ENCODE measurements at places on chromosomes 4 and X. TPM values are rescaled to one million over a fixed set of nuclear protein-coding genes. Genes with fewer than 3 reads are reported as not detected.

Gene ZNF827
- 15.6 TPM for total RNA-seq

Gene UGT2B15
- not detected for total RNA-seq

Gene H2BW2
- total RNA-seq: not detected

Gene LRIT3
- total RNA-seq: not detected

Gene EXOC1L
- total RNA-seq: not detected

Gene AWAT2
- total RNA-seq: not detected

DNA sequence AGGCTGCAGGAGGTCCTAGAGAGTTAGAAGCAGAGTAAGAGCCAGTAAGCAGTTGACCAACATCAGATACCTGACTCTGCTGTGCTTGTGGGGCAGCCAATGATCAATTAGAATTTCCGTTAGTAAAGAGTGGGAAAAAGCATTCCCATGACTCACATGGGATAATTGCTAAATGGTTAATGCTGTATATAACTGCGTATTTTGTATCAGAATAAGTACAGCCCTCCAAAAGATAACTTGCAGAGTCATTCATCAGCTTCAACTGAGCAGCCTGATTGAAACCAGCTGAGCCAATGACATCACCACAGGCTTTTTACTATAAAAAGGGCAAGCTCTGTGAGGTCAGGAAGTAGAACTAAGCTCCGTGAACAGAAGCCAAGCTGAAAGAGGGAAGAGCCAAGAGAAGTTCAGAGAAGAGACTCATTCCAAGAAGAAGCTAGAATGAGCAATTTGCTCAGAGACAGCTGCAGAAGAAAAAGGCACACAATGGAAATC, 67.9 kb downstream of the PPP3CA start:
- DNase-seq: peak; percentile 52

GRCh38 chr4:174222266-174222872, 61.1 kb downstream of the FBXO8 start:
- peak; percentile 13 for DNase-seq

DNA sequence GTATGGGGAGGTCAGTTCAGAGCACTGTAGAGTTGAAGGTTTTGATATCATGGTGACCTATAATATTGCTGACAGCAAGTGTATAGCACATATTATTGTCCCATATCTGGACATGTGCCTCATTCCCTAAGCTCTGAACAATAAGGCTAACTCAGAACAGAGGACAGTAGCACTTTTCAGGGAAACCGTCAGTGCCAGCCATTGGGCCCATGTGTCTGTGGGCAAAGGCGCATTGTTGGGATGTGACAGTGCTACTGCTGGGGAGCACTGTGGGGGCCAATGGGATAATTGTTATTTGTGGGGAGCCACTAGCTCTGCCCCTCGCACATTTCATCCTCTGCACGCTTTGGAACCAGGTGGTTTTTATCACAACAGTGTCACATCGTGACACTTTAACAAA, 136.2 kb downstream of the ELOVL6 start:
- no peak for DNase-seq

DNA sequence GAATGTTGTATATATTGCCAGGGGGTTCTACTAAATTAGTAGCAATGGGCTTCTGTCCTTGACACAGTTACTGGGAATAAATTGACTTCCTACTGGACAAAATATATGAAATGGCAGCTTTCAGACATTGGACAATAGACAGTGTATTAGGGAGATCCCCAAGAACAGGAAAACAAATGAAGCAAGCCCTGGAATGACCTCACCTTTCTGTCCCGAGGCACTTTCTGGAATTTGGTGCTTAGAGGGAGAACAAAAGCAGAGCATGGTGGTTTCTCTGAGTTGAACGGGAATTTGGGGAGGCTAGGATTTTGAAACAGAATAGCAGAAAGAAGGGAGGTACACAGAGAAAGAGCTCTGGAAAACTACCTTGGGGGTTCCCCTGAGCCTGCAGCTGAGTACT, 187.7 kb upstream of the MAGEB2 start:
- DNase-seq: no peak

DNA sequence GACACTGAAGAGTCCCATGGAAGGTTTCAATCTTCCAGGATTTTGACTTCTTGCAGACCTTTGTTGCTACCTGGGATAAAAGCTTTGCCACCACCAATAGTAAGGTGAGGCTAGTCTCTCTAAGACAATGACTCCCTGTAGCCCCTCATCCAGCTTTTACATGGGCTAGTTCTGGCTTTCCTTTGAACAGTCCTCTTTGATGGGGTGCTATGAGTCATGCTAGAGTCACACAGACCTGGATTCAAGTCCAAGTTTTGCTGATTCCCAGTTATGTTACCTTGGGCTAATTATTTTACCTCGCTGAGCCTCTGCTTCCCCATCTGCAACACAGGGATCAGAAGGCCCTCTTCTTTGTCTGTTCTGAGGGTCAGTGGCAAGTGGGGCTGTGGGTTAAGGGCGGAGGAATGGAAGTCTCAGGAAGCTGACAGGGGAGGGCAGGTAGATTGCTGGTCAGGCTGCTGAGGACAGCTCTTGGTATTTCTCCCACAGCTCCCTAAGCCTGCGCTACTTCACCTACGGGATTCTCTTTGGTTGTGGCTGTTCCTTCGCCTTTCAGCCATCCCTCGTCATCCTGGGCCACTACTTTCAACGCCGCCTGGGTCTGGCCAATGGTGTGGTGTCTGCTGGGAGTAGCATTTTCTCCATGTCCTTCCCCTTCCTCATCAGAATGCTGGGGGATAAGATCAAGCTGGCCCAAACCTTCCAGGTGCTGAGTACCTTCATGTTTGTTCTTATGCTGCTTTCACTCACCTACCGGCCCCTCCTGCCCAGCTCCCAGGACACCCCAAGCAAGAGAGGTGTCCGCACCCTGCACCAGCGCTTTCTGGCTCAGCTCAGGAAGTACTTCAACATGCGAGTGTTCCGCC, 90.3 kb downstream of the RLIM start:
- no peak for DNase-seq

GRCh38 chrX:110442635-110443034, 84.0 kb downstream of the RTL9 start:
- DNase-seq: peak; percentile 4

GRCh38 chrX:145677109-145677817, 140.4 kb upstream of the SLITRK2 start:
- DNase-seq: no peak

DNA sequence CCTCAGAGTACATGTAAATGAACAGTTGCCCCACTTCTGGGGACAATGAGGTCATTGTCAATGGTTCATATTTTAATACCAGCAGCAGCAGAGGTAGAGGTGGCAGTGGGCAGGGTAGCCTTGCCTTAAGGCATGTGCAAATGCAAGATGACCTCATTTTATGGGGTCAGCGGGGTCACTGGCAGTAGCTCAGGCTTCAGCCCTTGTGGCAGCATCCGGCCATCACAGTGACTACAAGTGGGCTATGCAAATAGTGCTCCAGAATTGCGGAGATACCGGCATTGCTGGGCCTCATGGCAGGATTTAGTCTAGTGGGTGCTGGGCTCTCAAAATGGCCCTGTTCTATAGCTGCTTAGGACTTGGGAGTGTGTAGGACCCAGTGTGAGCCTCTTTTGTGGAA, 144.7 kb downstream of the FAM47A start:
- no peak for DNase-seq

- no peak for DNase-seq
Observed at GRCh38 chrX:68146054-68146453, 287.2 kb downstream of the OPHN1 start.

GRCh38 chrX:66164470-66164869, 423 bp downstream of the HEPH start:
- no peak for DNase-seq

- DNase-seq: peak; percentile 33
Observed at GRCh38 chrX:56798866-56799758, 70.1 kb downstream of the NBDY start.

GRCh38 chr4:141654098-141654497, 17.7 kb downstream of the IL15 start:
- DNase-seq: no peak

DNA sequence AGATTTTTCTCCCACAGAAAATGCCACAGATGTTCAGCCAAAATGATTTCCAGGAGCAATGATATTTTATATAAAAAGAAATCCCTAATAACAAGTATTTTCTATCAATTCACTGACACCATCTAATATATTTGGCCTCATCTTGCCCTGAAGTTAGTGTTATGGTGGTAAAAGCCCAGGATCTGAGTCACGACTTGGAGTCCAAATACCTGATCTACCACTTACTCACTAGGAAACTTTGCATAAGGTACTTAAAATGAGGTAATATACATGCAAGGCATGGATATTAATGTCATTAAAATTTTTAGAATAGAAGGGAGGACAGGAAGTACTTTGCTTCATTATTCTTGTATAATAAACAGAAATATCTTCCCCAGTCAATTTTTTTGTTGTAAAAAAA, 16.3 kb downstream of the PPP3CA start:
- DNase-seq: no peak
